Gastrocnemius medialis (tissue), 4 donors: ENCODE measurements at places on chromosomes 16 and 17. TPM values are rescaled to one million over a fixed set of nuclear protein-coding genes. Genes with fewer than 3 reads are reported as not detected.

The STXBP4 gene
- total RNA-seq, result 14.2 TPM

The PAQR4 gene
- 12.9 TPM for total RNA-seq

The ITGAD gene
- total RNA-seq, result not detected

The RAB26 gene
- total RNA-seq, result not detected

The FNDC8 gene
- not detected for total RNA-seq

The TVP23B gene
- total RNA-seq, result 18.8 TPM

The TMC7 gene
- 0.72 TPM for total RNA-seq

The SGCA gene
- total RNA-seq, result 230 TPM

The ITFG1 gene
- 37.3 TPM for total RNA-seq

The EFNB3 gene
- 0.31 TPM for total RNA-seq

The NACA2 gene
- total RNA-seq, result not detected

The HOXB5 gene
- not detected for total RNA-seq

The CYTH1 gene
- total RNA-seq, result 34.0 TPM

The RTN4RL1 gene
- total RNA-seq, result 1.6 TPM
